NCI-H187 (cell line): ENCODE measurements at places on chromosomes 6 and 20.

- DNase-seq: no peak
Observed at GRCh38 chr6:27297857-27298730, 14.0 kb downstream of the POM121L2 start.

GRCh38 chr6:80696268-80696667, 589.8 kb downstream of the BCKDHB start:
- no peak for DNase-seq

- no peak for DNase-seq
Observed at GRCh38 chr6:51778666-51779065, 308.7 kb downstream of the PKHD1 start.

DNA sequence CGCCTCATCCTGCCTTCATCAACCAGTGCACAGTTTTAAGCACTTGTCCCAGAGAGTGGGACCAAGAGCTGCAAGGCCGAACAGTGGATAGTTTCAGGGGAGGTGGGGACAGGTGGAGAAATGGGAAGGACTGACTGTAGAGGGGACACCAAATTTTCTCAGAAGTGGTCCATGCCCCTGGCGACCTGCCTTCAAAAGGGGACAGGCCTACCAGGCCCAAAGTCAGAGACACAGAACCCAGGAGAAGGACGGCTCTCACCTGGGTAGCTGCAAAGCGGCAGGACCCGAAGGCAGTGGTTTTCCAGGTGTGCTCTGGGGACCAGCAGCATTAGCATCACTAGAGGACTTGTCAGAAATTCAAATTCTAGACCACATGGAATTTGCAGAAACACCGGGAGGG, 5.8 kb downstream of the TFEB start:
- no peak for DNase-seq

DNA sequence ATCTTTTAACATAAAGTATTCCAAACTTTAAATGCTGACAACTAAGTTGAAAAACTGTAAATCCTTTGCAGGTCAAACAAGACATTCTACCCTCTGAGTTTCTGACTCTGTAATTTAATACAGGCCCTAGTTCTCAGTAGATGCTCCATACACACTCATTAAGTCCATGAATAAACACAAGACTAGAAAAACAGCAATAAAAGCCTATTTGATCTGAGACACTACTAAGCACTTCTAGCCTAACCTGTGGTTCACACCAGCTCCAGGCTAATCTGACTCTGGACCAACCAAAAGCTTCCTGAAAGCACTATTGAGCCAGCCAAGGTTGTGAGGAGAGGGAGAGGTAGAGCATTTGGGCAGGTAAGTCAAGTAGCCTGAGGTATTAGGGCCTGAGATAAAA, 103.9 kb downstream of the EPM2A start:
- DNase-seq: no peak

DNA sequence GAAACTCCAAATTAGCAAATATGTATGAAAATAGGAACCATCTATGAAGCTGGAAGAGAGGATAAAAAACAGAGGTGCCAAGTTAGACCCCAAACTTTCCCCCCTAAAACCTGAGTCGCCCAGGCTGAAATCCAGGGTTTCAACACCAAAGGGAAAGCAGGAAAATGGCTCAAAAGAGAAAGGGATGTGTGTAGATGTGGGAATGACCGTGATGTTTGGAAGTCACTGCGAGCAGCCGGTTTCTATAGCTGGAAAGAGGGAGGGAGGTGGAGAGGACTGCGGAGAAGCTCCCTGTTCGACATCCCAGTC, 4.5 kb downstream of the RING1 start:
- DNase-seq: no peak

- DNase-seq: no peak
Observed at GRCh38 chr20:40583636-40584035, 105.4 kb downstream of the MAFB start.

- DNase-seq: no peak
Observed at GRCh38 chr6:22940581-22941290, 371.4 kb downstream of the HDGFL1 start.

DNA sequence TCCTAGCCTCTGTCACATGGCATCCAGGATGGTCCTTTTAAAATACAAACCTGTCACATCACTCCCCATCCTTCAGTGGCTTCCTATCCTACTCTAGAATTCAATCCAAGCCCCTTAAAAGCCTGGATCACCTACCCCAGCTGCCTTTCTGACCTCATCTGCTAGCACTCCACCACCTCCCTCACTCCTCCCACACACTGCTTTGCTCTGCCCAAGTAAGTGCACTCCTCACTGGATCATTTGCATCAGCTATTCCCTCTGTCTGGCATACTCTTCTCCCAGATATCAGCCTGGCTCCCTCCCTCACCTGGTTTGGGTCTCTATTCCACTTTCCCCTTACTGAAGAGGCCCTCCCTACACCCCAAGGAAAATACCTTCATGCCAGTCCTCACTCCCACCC, 10.5 kb downstream of the C6orf136 start:
- no peak for DNase-seq

- no peak for DNase-seq
Observed at GRCh38 chr6:68635412-68635705, 277 bp downstream of the ADGRB3 start.

GRCh38 chr6:111603685-111604084, 2.0 kb downstream of the TRAF3IP2 start:
- DNase-seq: no peak

- DNase-seq: no peak
Observed at GRCh38 chr6:4658486-4658885, 117.7 kb upstream of the CDYL start.

- DNase-seq: no peak
Observed at GRCh38 chr20:10708351-10709185, 34.8 kb upstream of the JAG1 start.

DNA sequence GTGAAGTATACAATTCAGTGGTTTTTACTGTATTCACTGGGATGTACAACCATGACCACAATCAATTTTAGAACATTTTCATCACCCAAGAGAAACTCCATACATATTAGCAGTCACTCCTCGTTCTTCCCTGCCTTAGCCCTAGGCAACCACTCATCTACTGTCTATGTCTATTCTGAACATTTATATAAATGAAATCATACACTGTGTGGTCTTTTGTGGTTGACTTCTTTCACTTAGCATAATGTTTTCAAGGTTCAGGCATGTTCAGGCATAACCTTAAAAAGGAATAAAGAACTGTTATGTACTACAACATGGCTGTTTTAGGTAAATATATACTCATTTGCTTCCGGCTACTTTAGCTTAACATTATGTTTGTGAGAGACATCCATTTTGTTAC, 37.3 kb downstream of the BLTP3A start:
- no peak for DNase-seq

- no peak for DNase-seq
Observed at GRCh38 chr6:13662651-13663334, 47.7 kb downstream of the NOL7 start.

DNA sequence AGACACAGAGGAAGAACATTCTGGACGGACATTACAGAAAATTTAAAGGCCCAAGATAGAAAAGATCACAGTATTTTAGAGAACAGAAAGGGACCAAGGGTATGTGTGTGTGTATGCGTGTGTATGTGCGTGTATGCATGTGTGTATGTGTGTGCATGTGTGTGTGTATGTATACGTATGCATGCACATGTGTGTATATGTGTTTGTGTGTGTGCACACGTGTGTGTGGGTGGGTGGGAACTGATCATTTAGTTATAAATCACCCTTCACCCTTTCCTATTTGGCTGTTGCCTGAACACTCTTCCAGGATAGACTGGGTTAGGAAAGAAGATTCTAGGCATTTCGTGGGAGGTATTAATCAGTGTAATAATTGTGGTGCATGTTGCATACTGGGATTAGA, 634.4 kb downstream of the DHX35 start:
- DNase-seq: no peak

- DNase-seq: no peak
Observed at GRCh38 chr6:21468461-21468860, 125.1 kb upstream of the SOX4 start.

GRCh38 chr6:169641461-169642085, 60.3 kb downstream of the WDR27 start:
- no peak for DNase-seq

- DNase-seq: no peak
Observed at GRCh38 chr6:73560182-73560732, 39.4 kb upstream of the EEF1A1 start.

DNA sequence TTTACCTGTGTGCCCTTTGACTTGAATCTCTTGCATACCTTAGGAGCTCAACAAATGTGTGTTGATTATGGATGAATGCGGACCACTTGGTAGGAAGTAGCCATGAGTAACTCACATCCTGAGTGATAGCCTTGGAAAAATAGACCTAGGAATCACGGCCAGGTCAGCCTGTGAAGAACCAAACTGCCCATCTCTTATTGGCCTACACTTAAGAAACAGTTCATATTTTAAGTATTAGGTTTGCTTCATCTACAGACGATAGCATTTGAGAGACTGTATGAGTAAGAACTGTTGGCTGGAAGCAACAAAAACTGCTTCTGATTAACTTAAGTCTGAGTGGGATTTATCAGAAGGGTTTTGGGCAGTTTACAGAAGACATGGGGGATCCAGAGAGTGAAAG, 320.1 kb upstream of the PRND start:
- DNase-seq: no peak

DNA sequence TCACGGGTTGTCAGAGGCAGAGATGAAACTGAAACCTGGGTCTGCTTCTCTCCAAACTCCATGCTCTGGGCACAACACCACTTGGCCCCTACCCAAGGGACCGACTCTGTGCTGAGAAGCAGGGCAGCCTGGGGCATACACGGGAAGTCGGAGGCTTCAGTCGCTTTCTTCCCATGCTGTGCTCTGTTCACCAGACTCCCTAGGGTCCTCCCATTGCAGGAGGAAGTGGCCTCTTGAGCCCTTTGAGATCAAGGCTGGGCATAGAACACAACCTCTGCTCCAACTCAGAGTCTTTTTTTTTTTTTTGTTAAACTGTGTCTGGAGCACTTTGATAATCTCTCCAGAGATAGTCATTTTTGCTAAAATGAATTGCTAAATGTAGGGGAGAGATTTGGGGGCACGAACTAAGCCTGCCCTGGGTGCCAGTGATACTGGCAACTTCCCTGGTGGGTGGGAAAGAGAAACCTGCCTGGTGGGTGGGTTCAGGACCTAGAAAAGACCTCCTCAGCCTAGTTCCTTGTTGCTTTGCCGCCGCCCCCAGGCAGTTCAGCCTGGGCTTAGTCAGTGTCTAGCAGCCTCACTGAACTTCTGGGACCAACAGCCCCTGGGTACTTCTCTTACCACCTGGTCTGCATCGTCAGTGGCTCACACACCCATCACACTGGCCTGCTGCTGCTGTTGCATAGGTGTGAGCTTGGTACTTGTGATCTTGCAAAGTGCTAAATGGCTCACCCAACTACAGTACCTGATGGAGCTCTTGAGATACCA, 62.0 kb downstream of the PPP1R14C start:
- peak; percentile 34 for DNase-seq

DNA sequence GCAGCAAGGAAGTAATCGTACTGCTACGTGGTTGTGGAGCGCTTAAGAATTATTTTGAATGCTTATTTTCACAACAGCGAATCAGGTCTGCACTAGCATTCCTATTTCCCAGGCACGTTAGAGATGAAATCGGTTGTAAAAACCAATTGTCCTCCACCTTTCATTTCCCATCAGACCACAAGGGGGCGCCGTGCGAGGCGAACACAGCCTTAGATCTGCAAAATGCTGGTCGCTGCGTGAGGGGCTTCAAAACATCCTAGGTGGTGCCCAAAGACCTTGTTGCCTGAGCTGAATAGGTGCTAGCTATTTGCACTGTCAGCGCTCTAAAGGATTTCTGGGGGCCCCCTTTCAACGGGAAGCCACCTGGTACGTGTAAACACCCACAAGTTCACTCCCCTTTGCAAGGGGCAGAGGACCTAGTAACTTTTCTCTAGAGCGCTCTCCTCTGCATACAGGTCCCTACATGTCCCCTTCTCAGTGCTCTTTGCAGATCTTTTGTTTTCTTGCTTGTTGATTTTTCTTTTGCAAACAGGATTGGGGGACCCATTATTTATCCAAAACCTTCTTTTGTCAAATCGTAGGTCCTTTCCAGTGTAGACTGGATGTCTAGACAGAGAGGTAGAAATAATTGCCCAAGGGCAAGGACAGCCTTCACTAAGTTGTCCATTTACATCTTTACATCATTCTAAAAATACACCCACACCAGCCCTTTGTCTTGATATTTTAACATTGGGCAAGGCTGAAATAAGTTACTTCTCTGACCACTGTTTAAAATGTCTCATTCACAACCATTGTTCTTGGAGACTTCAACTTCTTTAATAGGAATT, 59.8 kb downstream of the NEDD9 start:
- DNase-seq: no peak

DNA sequence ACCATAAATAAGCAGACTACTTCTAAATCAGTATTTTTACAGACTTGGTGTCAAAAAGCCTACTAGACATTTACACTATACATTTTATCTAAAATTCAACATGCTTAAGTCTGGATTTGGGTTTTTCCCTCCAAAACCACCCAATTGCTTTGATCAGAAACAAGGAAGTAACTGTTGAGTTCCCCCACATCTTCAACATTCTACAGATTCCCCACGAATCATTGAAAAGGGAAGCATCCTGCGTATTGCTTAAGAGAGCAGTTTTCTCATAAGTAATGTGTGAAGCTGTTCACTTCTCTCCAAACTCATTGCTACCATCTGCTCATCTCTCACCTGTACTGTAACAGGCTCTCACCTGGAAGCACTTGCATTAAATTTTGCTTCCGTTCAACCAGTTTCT, 36.4 kb upstream of the RNF144B start:
- DNase-seq: no peak

DNA sequence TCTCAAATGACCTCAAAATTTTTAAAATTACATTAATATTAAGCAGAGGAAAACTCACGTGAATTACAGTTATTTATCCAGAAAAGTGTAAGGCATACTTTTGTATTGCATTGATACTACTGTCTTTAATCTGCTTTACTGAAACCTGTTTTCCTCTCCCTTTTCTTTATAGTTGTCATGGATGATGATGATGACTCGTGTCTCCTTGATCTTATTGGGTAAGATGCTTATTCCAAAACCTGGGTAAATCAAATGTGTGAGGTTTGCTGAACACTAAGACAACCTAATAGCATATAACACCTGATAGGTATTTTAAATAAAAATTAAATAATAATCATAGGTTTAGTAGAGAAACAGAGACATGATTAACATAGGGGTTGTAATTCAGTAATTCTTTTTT, 40.0 kb downstream of the BICRAL start:
- DNase-seq: no peak

DNA sequence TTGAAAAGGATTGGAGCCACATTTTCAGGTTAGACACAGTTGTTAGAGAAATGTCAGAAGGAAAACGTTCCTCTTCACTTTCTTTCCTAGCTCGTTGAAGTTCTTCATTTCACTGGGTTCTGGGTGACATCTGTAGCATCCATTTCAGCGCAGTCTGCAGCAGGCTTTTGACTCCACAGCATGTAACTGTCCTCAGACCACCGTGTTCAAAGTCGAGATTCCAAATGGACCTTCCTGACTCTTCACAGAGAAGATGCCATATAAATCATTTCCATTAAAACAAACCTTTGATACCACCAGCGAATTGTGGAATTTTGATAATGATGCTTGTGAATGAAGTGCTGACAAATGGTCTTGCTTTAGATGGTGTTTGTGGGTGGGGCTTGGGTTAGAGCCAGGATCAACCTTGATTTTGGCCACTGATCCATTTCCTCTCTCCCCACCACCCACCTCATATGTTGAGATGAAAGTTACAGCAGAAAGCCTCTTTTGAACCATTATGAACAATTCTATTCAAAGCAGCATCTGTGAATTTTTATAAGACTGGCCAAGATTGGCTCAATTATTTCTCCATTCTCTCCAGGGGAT, 185.3 kb upstream of the PREP start:
- DNase-seq: no peak
